ENCODE measurements at places on chromosomes 3 and 15.

- no peak for DNase-seq
Measured at GRCh38 chr15:61755467-61755866, 304.8 kb downstream of the VPS13C start.

DNA sequence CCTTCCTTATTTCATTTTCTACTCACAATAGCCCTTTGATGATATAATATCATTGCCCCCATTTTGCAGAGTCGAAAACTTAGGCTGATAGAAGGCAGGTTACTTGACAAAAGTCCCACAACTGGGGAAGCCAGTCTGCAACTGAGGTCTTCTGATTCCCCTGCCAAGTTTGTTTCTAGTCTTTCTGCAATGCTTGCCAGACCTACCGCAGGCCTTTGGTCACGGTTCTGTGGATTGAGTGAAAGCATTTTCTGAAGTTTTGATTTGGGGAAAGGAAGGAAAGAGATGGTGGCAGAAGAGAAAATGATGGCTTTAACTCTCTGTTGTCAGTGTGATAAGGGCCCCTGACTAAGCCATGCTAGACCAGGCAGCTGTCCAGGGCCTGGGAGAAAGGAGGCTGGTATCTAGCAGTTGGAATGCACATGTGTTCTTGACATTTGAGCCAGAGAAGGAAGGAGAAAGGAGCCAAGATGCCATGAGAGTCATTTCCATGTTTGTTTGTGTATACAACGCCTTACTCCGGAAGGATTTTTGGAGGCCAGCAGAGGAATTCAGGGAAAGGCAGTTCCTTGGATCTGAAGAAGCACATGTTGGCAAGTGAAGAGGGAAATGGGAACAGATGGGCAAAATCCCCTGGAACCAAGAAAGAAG lies 29.9 kb downstream of the FAH start:
- no peak for DNase-seq

DNA sequence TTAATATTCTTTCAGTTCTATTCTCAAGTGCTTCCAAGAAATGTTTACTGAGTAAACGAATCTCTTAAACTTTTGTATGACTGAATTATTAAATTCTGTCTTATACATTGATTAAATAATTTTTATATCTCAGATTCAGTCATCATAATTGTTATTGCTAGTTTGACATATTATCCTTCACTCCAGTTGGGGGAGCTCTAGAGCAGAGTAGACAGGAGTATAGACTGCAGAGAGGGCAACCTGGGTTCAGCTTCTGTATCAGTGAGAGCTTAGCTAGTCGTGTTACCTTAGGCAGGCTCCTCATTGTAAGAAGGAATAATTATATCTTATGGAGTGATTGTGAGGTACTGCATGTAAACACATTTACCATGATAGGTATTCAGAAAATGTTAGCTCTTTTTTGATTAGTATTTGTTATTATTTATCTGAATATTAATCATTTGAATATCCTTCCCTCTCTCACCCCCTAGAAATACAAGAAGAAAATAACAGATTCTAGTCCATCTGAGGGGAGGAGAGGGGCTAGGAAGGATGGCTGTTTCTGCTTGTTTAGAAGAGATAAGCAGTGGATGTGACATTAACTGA lies 31.0 kb upstream of the ZCWPW2 start:
- peak; percentile 60 for DNase-seq

DNA sequence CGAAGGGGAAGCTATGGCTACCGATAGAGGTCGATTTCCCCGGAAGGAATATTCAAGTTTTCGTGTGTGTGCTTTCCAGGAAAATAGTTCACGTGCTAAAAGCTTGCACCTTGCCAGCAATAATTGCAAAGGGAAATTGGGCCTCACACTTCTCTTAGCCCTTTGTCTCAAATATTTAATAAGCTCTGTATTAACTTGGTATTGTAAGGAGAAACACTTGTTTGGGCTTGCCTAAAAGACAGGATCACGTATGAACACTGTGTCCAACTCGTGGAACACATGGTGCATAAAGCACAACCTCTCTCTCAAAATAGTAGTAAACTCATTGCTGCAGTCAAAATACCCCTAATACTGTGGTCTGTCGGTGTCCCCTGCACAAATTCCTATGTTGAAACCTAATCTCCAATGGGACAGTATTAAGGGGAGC lies 352 bp upstream of the TMF1 start:
- no peak for DNase-seq

GRCh38 chr15:80060356-80061006 lies 1.0 kb downstream of the ZFAND6 start:
- peak; percentile 64 for DNase-seq

Measured in NB4 (cell line).